ENCODE measurements at places on chromosomes 16 and 17. TPM values are rescaled to one million over a fixed set of nuclear protein-coding genes. Genes with fewer than 3 reads are reported as not detected.

The PLXDC1 gene
- 3.5 TPM for total RNA-seq

The FLII gene
- 417 TPM for total RNA-seq

The KRT17 gene
- total RNA-seq = 9.0 TPM

The SOCS1 gene
- total RNA-seq = 2.3 TPM

The SMIM5 gene
- not detected for total RNA-seq

The SLX4 gene
- total RNA-seq = 4.9 TPM

The CCL8 gene
- total RNA-seq = 0.20 TPM

The TP53TG3C gene
- total RNA-seq = not detected

The ABCC6 gene
- total RNA-seq = 0.65 TPM

The TBC1D3G gene
- not detected for total RNA-seq

The ABI3 gene
- total RNA-seq = 0.20 TPM

The CFAP119 gene
- total RNA-seq = 0.91 TPM

The KRTAP4-1 gene
- not detected for total RNA-seq

The GAST gene
- total RNA-seq = not detected

The RASL10B gene
- total RNA-seq = 2.0 TPM

The KRTAP9-4 gene
- total RNA-seq = not detected

The FMNL1 gene
- 0.33 TPM for total RNA-seq

The TP53TG3 gene
- not detected for total RNA-seq

The WNT9B gene
- total RNA-seq = not detected

The RHBDL1 gene
- 2.7 TPM for total RNA-seq

The CALB2 gene
- 0.46 TPM for total RNA-seq

The GNG13 gene
- not detected for total RNA-seq

The NECAB2 gene
- 0.30 TPM for total RNA-seq

The ZNF778 gene
- total RNA-seq = 8.9 TPM

The SYCE1L gene
- 0.40 TPM for total RNA-seq

The ACSM2A gene
- total RNA-seq = not detected

The PPM1D gene
- 7.8 TPM for total RNA-seq

The ZG16 gene
- not detected for total RNA-seq

The TPSAB1 gene
- not detected for total RNA-seq

The OR4D1 gene
- total RNA-seq = not detected

The KRTAP4-4 gene
- not detected for total RNA-seq

The KRT36 gene
- not detected for total RNA-seq

The NQO1 gene
- 315 TPM for total RNA-seq
